ENCODE measurements at places on chromosomes 3 and 15.

DNA sequence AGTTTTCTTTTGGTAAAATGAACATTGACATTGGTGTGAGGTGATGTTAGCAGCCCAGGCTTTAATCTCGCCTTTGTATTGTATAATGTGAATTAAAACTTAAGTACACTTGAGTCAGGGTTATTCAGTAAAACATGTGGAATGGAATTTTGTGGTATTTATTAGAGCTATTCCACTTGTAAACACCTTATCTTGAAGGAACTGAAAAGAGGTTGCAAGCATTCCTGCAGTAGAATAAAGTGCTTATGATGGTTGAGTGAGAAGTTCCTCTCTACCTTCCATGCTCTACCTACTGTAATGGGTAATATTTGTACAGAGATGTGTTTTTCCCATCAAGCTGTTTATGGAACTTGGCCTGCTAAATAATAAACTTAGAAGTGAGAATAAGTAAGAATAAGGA is 36.1 kb downstream of the HMG20A start:
- peaks cover 17% of the 10 kb centered on the region for H3K36me3 ChIP-seq
- H3K27me3 ChIP-seq: no peaks in the 10 kb centered on the region
- no peak for DNase-seq
- peak overlapping the region; percentile 82 for H3K27ac ChIP-seq
- no peak overlapping the region for H3K4me3 ChIP-seq

- H3K36me3 ChIP-seq: no peaks in the 10 kb centered on the region
- no peaks in the 10 kb centered on the region for H3K27me3 ChIP-seq
- peaks cover 30% of the 10 kb centered on the region for H3K4me1 ChIP-seq
- DNase-seq: no peak
- peak overlapping the region; percentile 90 for H3K27ac ChIP-seq
- H3K4me3 ChIP-seq: peak overlapping the region; percentile 95
Observed at GRCh38 chr15:40306371-40306770, 1.4 kb downstream of the PLCB2 start.

DNA sequence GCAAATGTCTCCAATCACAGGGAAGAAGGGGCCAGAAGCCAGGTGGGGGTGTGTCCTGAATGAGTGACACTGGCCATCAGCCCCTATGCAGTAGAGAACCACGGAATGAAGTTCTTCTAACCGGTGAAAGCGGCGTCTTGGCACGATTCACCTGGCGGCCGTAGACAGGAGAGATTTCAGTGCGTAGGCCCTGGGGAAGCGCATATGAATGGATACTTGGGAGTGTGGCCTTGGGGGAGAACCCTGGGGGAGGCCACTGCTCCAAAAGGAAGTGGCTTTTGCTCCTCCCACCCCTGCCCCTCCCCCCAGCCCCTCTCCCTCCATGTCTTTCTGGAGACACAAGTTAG is 43.6 kb downstream of the RBPMS2 start:
- H3K4me3 ChIP-seq: no peak overlapping the region
- H3K27me3 ChIP-seq: peaks cover 14% of the 10 kb centered on the region
- H3K36me3 ChIP-seq: peaks cover 3% of the 10 kb centered on the region

DNA sequence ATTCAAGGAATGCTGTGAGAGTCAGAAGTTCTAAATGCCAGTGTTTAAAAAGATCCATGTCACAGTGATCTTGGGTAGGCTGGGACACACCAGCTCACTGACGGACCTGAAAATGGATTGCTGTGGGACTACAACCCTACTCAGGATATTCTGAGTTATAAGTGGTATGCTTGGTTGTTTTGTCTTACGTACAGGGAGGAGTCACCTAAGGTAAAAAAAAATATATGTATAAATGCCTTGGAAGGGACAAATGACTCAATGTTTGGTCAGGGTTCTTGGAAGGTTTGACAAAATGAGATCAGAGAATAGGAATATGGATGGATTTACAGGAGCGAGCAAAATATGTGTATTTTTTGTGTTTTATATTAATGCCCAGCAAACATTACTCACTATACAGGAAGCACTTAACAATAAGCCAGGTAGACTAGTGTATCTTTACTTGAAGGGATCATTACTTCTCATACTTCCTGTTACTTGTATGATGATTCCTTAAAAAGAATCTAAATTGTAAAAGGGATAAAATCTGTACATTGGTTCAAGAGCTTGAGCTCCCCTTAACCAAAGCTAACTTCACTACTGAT is 767.3 kb downstream of the GBE1 start:
- no peaks in the 10 kb centered on the region for H3K27me3 ChIP-seq
- H3K4me3 ChIP-seq: no peak overlapping the region
- no peak overlapping the region for H3K27ac ChIP-seq
- H3K4me1 ChIP-seq: no peaks in the 10 kb centered on the region

GRCh38 chr3:116678853-116679252 is 30.7 kb upstream of the TUSC7 start:
- no peak overlapping the region for H3K4me3 ChIP-seq
- no peaks in the 10 kb centered on the region for H3K27me3 ChIP-seq
- H3K36me3 ChIP-seq: no peaks in the 10 kb centered on the region
- H3K4me1 ChIP-seq: no peaks in the 10 kb centered on the region
- H3K27ac ChIP-seq: no peak overlapping the region
- DNase-seq: no peak

GRCh38 chr3:186413615-186414415 is 51.8 kb upstream of the DGKG start:
- H3K4me3 ChIP-seq: peak overlapping the region; percentile 87
- peak overlapping the region; percentile 70 for H3K27ac ChIP-seq
- H3K4me1 ChIP-seq: peaks cover 26% of the 10 kb centered on the region
- peaks cover 5% of the 10 kb centered on the region for H3K27me3 ChIP-seq
- H3K36me3 ChIP-seq: no peaks in the 10 kb centered on the region

GRCh38 chr3:128549283-128550112 is 56.5 kb upstream of the GATA2 start:
- DNase-seq: no peak
- peaks cover 60% of the 10 kb centered on the region for H3K27me3 ChIP-seq
- no peak overlapping the region for H3K27ac ChIP-seq
- H3K36me3 ChIP-seq: peaks cover 10% of the 10 kb centered on the region
- H3K4me3 ChIP-seq: no peak overlapping the region

- peaks cover 18% of the 10 kb centered on the region for H3K27me3 ChIP-seq
- no peak for DNase-seq
- H3K4me1 ChIP-seq: no peaks in the 10 kb centered on the region
- H3K4me3 ChIP-seq: no peak overlapping the region
Observed at GRCh38 chr3:182261041-182261440, 532.3 kb upstream of the ATP11B start.

DNA sequence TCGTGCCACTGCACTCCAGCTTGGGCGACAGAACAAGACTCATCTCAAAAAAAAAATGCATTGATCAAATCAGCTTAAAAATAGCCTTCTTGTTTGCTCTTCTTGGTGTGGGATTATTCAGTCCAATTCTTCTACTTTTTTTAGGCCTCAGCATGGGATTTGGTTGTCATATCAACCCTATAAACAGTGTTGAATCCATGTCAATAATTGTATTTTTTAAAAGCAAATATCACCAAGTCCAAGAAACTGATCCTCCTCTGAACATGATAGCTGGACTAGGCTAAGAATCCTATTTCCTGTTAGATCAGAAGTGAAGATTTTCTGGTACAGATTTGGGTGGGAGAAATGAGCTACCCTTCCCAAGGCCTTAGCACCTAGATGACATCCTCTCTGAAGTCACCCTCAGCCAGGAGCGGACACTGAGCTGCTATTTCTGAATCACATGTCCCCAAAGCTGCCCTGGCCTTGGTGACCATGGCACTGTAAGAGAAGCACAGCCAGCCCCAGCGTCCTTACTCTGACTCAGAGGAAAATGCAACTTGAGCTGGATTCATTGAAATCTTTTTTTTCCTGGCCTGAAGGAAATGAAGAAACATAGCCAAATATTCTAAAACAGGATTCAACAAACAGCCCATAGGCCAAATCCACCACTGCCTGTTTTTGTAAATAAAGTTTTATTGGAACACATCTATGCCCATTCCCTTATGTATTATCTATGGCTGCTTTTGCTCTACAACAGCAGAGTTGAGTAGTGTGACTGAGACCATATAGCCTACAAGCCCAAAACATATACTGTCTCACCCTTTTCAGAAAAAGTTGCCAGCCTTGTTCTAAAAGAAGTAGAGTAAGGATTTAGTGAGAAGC is 215.9 kb upstream of the CTDSPL start:
- DNase-seq: no peak
- H3K27me3 ChIP-seq: peaks cover 14% of the 10 kb centered on the region
- H3K36me3 ChIP-seq: no peaks in the 10 kb centered on the region
- no peaks in the 10 kb centered on the region for H3K4me1 ChIP-seq
- H3K27ac ChIP-seq: no peak overlapping the region

- H3K4me3 ChIP-seq: no peak overlapping the region
- no peak for DNase-seq
- no peaks in the 10 kb centered on the region for H3K4me1 ChIP-seq
- peaks cover 37% of the 10 kb centered on the region for H3K27me3 ChIP-seq
- no peak overlapping the region for H3K27ac ChIP-seq
- H3K36me3 ChIP-seq: peaks cover 4% of the 10 kb centered on the region
Observed at GRCh38 chr15:58114812-58115211, 23.4 kb upstream of the AQP9 start.

DNA sequence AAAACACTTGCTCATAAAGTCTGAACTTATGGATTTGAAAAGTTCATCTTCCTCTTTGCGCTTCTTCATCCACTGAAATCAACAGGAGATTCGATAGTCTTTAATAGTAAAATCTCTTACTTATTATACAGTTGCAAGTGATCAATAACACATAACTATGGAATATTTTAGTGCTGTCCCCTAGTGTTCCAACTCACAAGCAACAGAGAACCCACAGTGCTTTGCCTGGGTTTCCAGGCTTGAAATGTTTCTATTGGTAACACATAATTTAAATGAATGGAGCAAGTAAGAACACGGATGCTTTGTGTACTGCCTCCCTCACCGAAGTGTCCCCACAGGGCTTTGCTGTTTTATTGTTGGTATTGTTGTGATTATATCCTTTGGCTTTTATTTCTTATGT is 93.5 kb downstream of the WDR72 start:
- no peak overlapping the region for H3K27ac ChIP-seq
- peaks cover 5% of the 10 kb centered on the region for H3K27me3 ChIP-seq
- H3K36me3 ChIP-seq: no peaks in the 10 kb centered on the region
- DNase-seq: no peak

- no peaks in the 10 kb centered on the region for H3K27me3 ChIP-seq
- H3K4me3 ChIP-seq: peak overlapping the region; percentile 86
- no peak for DNase-seq
- H3K4me1 ChIP-seq: peaks cover 25% of the 10 kb centered on the region
- no peaks in the 10 kb centered on the region for H3K36me3 ChIP-seq
Observed at GRCh38 chr15:80060356-80061006, 1.0 kb downstream of the ZFAND6 start.

- no peaks in the 10 kb centered on the region for H3K36me3 ChIP-seq
- DNase-seq: no peak
- no peaks in the 10 kb centered on the region for H3K4me1 ChIP-seq
- H3K27ac ChIP-seq: no peak overlapping the region
- H3K4me3 ChIP-seq: no peak overlapping the region
Observed at GRCh38 chr3:70383360-70383831, 71.0 kb upstream of the MDFIC2 start.

- DNase-seq: no peak
- peaks cover 9% of the 10 kb centered on the region for H3K36me3 ChIP-seq
- H3K27ac ChIP-seq: no peak overlapping the region
- H3K4me3 ChIP-seq: peak overlapping the region; percentile 9
- peaks cover 45% of the 10 kb centered on the region for H3K27me3 ChIP-seq
Observed at GRCh38 chr3:16205156-16205870, 30.8 kb downstream of the GALNT15 start.

Data from T-helper 17 cell (primary cell).